Esophagus squamous epithelium (tissue), 5 donors: ENCODE measurements at places on chromosomes 1 and 21. TPM values are rescaled to one million over a fixed set of nuclear protein-coding genes. Genes with fewer than 3 reads are reported as not detected.

DNA sequence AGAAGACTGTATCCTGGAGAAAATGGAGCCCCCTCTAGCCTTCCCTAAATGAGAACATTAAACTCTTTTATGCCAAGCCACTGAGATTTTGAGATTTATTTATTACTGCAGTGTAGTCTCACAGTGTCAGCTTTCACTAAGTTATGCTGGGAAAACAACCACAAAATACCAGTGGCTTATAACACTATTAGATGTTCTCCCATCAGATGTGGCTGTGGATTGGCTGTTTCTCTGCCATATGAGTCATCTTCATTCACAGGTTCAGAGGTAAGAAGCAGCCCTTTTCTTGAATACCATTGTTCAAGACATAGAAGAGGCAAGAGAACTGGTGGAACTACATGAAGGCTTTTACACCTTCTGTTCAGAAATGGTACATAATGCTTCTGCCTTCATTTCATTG, 32.1 kb upstream of the ST6GALNAC5 start:
- no peak overlapping the region for H3K4me3 ChIP-seq
- no peaks in the 10 kb centered on the region for H3K4me1 ChIP-seq
- H3K27me3 ChIP-seq, result no peaks in the 10 kb centered on the region
- DNase-seq, result no peak

DNA sequence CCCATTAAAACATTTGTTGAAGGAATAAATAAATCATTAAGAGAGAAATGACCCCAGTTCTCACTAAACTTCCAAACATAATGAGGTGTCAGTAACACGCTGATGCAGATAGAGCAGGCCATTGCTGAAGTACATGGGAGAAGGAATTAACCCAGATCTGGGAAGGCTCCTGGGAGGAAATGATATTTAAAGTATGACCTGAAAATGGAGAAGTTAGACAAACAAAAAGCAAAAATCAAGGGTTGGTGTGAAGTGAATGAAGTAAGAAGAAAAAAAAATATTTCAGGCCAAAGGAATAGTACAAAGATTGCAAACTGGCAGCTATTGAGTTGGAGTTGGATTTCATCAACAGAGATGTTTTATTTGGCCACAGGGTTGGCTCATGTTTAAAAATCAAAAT, 71.4 kb downstream of the RGS2 start:
- H3K36me3 ChIP-seq, result no peaks in the 10 kb centered on the region
- no peak overlapping the region for H3K4me3 ChIP-seq
- peaks cover 9% of the 10 kb centered on the region for H3K4me1 ChIP-seq
- H3K27me3 ChIP-seq, result no peaks in the 10 kb centered on the region
- no peak for DNase-seq

DNA sequence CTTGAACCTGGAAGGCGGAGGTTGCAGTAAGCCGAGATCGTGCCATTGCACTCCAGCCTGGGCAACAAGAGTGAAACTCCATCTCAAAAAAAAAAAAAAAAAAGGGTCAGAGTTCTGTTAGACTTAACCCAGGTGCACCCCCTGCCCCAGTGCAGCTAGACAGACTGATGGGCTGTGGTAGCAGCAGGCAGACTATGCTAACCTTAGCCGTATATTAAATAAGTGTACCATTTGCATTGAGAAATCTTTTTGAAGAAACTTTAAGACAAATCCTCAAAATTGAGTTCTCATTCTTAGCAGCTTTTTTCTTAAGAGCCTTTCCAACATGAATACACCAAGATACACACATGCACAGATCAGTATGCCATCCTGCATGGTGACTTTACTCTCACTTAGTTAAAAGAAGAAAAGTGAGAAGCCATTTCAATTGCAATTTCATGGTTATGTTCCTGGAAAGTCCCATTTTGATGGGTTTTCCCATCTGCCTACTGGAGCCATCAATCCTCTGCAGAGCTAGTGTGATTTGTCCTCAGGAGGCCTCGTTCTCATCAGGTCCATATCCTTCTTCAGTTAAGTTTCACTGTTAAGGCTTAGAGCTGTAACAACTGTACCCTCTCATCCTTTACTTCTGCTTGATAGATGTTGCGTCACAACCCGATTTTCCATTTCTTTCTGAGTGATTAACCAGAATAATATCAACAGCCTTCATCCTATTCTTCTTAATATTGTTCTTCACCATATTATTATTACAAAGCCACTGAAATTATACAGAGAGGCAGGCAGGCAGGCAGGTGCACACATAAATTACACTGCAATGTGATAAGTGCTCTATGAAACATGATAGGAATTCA, 7.3 kb downstream of the FCRLB start:
- peaks cover 6% of the 10 kb centered on the region for H3K27me3 ChIP-seq
- H3K4me1 ChIP-seq, result peaks cover 5% of the 10 kb centered on the region
- no peak for DNase-seq
- H3K4me3 ChIP-seq, result no peak overlapping the region

- DNase-seq, result no peak
- no peaks in the 10 kb centered on the region for H3K36me3 ChIP-seq
- no peak overlapping the region for H3K4me3 ChIP-seq
- no peaks in the 10 kb centered on the region for H3K27me3 ChIP-seq
These were observed 1.0 kb downstream of the OR10K2 start for GRCh38 chr1:158425027-158425426.

DNA sequence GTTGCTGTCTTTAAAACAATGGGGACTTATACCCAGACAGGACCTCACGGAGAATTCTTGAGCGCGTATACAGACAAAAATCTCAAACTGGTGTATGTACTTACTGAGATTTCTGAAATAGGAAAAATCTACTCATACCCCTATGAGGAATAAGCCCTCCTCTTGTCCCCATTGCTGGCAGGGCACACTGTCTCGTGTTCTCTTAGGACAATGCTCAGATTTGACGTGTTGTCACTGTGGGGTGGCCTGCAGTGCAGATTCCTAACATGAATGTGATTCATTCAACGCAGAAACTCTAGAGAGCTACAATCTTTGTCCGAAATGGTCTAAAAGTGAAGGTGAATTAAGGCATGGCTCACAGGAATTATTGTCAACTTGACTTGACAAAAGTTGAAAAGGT, 31.1 kb upstream of the PDE9A start:
- H3K36me3 ChIP-seq, result no peaks in the 10 kb centered on the region
- H3K4me3 ChIP-seq, result no peak overlapping the region
- no peaks in the 10 kb centered on the region for H3K27me3 ChIP-seq
- DNase-seq, result no peak

DNA sequence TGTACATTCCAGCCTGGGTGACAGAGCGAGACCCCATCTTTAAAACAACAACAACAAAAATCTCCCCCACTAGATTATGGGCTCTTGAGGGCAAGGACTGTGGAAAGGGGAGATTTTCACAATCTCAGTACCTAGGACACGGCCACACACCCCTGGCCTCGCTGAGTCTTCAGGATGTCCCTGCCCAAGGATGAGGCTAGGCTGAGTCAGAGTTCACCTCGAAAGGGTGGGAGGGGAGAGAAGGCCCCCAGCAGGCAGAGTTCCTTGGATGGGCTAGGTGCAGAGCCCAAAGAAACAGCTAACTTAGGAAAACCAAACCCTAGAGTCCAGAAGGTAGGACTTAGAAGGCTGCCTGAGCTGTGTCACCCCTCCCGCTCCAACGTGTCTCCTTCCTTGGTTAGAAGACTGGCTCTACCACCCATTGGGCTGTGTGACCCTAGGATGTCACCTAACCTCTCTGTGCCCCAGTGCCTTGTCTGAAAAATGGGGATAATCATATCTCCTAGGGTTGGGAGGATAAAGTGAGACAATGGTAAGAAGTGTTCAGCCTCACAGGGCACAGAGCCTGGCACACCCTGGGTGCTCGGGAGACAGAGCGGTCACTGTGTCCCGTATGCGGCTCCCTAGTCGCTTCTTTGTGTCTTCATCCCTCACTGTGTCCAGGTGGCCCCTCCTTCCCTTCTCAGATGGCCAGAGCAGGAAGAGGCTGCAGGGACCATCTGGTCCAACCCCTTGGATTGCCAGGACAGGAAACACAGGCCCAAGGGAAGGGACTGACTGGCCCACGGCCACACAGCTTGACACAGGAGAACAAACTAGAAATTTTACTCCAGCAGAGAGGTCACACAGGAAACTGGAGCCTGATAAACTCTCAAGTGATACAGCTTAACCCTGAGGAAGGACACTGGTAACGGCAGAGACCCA, 11.2 kb downstream of the TRIM62 start:
- DNase-seq, result no peak
- no peak overlapping the region for H3K4me3 ChIP-seq
- no peaks in the 10 kb centered on the region for H3K27me3 ChIP-seq
- H3K36me3 ChIP-seq, result no peaks in the 10 kb centered on the region
- H3K27ac ChIP-seq, result no peak overlapping the region
- H3K4me1 ChIP-seq, result peaks cover 5% of the 10 kb centered on the region

GRCh38 chr1:12372761-12373160, 142.9 kb downstream of the VPS13D start:
- no peak overlapping the region for H3K4me3 ChIP-seq
- peaks cover 95% of the 10 kb centered on the region for H3K36me3 ChIP-seq
- H3K27me3 ChIP-seq, result no peaks in the 10 kb centered on the region
- H3K27ac ChIP-seq, result no peak overlapping the region
- DNase-seq, result no peak

RPTN gene
- 0.09 TPM for total RNA-seq
